ENCODE measurements at places on chromosomes 12 and 14.
A peak's percentile ranks its signal among the peaks of the same experiment; 100 is the strongest.

DNA sequence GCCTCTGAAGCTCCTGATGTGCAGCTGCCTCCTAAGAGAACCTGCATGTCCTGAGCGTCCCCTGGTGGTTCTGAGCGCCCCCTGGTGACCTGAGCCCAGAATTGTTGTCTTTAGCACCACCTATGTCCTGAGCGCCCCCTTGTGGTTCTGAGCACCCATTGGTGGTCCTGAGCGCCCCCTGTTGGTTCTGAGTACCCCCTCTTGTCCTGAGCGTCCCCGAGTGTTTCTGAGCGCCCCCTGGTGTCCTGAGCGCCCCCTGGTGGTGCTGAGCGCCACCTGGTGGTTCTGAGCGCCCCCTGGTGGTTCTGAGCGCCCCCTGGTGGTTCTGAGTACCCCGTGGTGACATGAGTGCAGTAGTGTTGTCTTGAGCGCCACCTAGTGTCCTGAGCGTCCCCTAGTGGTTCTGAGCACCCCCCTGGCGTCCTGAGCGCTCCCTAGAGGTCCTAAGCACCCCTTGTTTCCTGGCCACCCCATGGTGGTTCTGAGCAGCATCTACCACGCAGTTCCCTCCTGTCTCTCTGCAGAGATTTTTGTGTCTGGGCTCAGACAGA is 782.5 kb downstream of the TMEM121 start:
- peak; percentile 37 for DNase-seq

DNA sequence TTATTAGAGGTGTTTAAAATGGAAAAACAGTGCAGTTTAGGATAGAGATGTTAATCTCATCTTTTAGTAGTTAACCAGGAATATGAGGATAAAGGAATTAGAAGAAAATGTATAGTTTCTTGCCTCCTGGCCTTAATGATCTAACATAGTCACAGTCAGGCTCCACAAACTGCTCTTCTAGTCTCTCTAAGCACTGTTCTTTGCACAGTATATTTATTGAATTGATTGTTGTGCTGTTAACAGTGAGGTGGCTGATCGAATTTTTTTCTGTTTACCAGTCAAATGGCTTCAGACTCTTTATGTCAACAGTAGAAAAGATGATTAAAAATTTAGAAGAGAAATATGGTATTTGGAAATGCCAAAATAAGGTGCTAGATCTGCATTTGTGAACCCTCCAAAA is 37.8 kb downstream of the ATF7IP start:
- DNase-seq, result no peak

DNA sequence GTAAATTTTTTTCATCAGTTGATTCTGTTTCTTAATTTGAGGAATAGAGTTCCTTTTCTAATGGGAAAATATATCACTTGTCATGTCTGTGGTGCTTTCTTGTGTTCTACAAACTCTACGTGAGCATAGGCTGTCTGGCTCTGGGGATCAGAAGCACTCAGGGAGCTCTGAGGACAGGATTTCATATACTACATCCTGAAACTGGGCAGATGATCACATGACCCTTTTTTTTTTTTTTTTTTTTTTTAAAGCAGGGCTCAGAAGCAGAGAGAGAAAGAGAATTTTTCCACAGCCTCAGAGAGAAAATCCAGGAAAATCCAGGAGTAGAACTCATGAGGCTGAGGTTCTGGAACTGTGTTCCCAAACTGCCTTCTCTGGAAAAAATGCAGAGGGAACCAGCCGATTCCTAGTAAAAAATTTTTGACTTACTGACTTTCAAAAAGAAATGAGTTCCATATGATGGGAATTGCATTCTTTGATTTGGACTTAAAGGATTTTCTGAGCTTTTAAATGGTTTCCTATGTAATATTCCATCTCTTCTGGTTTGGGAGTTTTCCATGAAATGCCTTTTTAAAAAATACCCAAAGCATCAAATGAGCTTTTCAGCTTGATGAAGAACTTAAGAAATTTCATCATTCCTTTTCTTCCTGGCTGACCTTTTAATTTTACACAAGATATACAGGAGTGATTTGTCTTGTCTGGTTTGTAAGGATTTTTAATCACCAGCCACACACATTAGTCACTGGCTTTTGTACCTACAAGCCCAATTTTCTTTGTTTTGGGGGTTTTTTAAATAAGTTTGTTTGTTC is 183.1 kb upstream of the HIF1A start:
- DNase-seq, result no peak

DNA sequence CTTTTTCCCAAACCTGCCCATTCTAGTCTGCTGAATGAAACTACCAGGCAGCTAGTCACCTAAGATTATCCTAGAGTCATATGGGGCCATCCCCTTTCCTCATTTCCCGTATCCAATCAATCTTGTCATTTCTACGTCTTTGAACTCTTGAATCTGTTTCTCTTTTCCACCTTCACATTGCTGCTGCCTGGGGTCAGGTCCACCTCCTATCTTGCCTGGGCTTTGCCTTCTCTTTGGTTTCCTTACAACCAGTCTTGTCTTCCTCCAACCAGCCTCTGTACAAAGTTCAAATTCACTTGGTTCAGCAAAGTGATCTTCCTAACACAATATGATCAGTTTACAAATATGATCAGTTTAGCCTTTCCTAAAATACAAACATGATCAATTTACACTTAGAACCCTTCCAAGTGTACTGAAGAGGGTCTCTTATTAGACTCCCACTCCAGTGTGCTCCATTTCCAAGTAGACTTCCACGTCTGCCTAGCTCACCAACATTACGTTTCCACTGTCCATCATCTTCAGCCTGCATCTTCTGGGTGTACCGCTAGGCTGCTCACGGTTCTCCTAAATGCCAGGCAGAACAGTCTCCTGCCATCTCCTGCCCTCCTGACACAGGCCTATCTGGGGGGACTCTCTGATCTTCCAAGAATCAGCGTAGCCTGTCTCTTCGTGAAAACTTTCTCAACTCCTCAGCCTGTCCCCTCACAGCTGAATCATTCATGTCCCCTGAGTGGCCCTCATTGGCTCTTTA is 4.1 kb upstream of the ACVR1B start:
- no peak for DNase-seq

- DNase-seq, result no peak
Observed at GRCh38 chr12:3271639-3272038, 194.5 kb downstream of the TSPAN9 start.

DNA sequence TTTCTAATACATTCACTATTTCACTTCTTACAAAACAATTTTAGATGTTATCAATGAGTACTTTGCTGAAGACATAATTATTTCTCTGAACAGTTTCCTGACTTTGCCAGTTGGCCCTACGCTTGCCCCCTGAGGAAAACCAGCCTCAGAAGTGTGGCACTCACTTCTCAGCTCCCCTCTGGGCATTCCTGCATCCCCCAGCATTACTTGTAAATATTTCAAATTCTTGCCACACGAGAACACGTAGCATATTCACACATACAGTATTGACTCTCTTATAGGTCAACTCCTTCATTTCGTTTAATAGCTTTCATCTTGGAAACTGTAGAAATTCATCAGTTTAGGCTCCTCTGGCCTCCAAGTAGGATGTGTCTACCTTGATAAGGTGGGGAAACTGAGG is 65.2 kb downstream of the OTX2 start:
- DNase-seq, result no peak

DNA sequence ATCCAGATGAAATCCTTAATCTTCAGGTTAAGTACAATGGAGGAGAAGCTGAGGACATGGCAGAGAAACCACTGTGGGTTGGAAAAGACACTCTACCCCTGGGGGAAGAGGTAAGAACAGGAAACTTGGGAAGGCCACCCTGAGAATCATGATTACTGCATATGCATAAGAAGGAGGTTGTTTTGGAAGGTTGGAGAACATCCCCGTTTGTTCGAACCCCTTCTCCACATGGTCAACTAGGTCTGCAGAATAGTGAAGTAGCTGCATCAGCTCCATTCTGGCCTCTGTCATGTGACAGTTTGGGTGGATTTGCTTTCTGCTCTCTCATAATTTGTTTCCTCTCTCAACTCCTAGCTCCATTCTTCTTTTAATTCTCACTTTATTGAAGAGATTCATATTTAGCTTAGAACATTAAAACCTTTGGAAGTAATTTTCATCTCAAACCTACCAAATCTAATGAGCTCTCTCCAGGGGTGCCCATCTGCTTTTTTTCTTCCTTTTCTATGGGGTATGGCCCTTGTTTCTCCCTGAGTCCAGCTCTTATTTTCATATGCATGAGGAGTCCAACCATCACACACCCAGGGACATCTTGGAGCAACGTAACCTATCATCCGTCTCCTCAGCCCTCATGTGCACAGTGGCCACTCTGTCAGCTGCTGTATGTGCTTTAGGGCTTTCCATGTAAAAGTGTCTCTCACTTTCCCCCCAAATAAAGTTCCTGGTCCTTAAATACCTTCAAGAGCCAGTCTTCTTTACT is 820.3 kb downstream of the TMEM121 start:
- no peak for DNase-seq

- peak; percentile 98 for DNase-seq
Observed at GRCh38 chr14:28102001-28102400, 664.6 kb upstream of the FOXG1 start.

- no peak for DNase-seq
Observed at GRCh38 chr14:94933486-94933885, 163.6 kb upstream of the GSC start.

- peak; percentile 11 for DNase-seq
Observed at GRCh38 chr14:50452296-50452695, 55.6 kb upstream of the CDKL1 start.

DNA sequence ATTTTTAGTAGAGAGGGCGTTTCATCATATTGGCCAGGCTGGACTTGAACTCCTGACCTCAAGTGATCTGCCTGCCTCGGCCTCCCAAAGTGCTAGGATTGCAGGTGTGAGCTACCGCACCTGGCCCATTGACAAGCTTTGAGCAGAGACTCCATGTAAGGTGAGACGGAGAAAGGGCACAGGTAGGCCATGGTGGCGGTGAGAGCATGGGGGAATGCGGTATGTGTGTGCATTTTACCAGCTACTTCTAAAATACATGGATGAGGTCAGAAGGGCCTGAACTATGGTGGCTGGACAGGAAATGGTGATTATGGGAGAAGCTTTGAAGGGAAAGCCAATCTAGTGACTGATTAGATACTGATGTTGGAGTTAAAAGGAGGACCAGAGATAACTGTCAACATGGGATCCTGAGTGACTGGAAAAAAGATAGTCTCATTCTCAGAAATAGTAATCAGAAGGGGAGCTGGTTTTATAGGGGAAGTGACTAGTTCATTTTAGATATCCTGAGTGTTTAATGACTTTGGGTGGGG is 21.9 kb upstream of the PTPRB start:
- no peak for DNase-seq

DNA sequence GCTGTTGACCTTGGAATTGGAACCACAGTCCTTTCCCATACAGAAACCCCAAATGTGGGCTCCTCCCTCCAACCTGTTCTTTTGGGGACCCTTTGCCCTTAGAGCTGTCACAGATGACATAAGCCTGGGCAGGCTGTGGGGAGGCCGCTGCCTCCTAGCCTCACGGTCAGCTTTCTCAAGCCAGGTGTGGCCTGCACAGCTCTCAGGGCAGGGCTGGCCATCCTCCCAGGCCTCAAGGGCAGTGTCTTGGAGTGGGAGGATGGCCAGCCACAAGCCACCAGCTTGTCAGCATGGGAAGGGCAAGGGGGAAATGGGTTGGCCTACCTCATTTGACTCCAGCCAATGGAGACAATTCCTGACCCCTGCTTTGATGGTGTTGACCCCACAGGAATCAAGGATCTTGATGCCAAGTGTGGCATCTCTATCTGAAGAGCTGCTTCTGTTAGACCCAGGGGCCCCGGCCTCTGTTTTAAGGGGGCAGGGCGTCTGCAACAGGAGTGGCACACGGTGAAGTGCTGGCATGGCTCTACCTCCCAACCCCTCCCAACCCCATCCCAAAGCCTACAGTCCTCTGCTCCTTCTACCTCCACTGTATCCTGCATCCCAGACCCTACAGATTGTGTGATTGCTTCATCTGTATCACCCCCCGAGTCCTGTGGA is 11.5 kb downstream of the CBLN3 start:
- DNase-seq, result no peak

- no peak for DNase-seq
Observed at GRCh38 chr12:71686658-71687025, 760 bp downstream of the TMEM19 start.

DNA sequence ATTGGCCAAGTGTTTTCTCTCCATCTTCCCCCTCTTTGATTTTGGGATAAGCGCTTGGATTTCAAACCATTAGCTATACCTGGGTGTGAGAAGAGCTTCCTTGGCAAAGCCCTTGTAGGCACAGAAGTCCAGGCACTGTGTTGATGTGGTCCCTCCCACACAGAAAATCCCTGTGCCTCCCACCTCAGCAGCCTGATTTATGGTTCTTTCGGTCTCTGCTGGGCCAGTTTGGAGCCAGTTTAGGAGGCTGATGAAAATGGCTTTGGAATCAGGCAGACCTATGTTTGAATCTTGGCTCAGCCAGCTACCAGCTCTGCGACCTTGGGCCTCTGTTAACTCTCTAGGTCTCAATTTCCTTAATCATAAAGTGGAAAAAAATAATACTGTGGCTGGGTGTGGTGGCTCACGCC is 9.6 kb upstream of the IFT81 start:
- DNase-seq, result no peak

GRCh38 chr12:91922674-91923073 is 223.0 kb downstream of the BTG1 start:
- no peak for DNase-seq

- no peak for DNase-seq
Observed at GRCh38 chr12:58372298-58372697, 430.9 kb downstream of the ATP23 start.

DNA sequence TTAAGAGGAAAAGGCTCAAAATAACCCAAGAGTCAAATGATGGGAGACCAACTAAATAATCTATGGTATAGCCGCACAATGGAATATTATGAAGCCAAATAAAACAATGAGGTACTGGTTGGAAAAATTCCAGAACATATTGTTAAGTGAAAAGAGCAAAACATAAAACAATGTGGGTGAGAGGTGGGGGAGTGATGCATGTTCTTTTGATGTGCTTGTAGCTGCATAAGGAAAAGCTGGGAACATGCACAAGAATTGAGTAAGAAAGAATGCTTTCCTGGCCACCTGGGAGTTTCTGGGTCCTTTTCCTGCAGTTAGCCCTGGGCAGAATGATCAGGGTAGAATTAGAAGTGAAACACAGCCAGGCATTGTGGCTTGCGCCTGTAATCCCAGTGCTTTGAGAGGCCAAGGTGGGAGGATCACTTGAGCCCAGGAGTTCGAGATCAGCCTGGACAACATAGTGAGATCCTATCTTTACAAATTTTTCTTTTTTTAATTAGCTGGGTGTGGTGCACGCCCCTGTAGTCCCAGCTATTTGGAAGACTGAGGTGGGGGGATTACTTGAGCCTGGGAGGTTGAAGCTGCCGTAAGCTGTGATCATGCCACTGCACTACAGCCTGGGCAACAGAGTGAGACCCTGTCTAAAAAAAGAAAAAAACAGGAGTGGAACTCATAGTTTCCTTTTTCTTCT is 7.9 kb downstream of the ABCB9 start:
- DNase-seq, result no peak
